OCI-LY7 (cell line): ENCODE measurements at places on chromosomes 4 and X. TPM values are rescaled to one million over a fixed set of nuclear protein-coding genes. Genes with fewer than 3 reads are reported as not detected.

Gene KIAA1210
- not detected in 2 replicates for total RNA-seq

Gene INPP4B
- total RNA-seq: not detected in 2 replicates

Gene PCYT1B
- total RNA-seq: not detected in 2 replicates

Gene SLC38A5
- 39.9 and 45.6 TPM in 2 replicates for total RNA-seq

Gene PHEX
- total RNA-seq: not detected in 2 replicates

DNA sequence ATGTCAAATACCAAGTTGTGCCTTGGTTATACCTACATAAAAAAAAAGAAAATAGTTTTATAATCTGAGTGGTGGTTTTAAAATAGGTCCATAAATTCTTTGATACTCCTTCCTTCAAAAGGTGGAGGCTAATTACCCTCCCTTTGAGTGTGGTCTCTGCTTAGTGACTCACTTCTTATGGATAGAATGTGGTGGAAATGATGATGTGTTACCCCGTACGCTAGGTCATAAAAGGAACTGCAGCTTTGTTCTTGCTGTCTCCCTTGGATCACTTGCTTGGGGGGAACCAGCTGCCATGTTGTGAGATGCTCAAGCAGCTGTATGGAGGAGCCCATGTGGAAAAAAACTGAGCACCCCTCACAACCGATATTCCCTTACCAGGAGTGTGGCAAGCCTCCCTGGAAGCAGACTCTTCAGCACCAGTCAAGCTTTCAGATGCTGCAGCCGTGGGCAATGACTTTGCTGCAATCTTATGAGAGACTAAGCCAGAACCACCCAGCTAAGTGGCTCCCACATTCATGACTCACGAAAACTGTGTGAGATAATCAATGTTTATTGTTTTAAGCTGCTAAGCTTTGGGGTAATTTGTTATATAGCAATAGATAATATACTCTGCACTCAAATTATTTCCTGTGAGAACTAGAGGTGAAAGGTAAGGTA, 195.0 kb upstream of the GATB start:
- DNase-seq: no peak

DNA sequence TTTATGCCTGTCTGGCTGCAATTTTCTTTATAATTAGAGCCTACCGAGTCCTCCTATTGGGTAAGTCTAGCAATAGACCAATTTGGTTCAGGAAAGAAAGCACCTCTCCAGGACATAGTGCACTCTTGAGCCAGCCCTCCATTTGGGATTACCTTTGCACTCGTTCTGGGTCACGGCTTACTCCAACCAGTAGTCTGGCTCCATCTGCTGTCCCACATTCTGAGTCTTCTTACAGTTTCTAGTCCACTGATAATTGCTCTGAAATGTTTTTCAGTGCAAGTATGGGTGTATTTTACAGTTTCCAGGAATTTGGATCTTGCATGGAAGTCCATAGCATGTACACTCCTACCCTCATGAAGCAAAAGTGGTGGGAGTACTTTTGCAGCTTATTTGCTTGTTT, 34.8 kb upstream of the USP51 start:
- DNase-seq: no peak

DNA sequence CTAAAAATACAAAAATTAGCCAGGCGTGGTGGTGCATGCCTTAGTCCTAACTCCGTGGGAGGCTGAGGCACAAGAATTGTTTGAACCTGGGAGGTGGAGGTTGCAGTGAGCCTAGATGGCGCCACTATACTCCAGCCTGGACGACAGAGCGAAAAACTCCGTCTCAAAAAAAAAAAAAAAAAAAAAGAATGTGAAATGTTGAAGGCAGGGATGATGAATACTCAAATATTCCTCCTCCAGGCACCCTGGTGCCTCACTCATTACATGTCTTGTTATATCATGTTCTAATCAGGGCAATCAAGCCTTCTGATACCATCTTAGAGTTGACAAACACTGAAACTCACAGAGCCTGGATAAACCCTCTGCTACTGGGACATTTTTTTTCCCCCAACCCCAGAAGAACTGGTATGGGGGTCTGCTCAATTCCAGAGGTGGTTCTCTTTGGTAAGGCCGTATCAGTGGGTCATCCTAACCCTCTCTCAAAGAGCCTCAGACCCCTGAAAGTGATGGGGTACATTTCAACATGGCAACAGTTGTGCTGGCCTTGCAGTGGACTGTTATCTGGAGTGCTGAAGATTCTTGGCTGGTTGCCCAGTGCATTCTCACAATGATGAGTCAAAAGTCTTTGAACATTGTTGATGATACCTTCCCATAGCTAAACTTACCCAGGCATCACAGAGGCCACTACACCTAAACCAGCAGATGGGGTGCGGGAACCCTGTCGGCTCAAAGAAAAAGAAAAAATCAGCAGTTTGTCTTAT, 2.4 kb upstream of the SH3KBP1 start:
- DNase-seq: no peak

DNA sequence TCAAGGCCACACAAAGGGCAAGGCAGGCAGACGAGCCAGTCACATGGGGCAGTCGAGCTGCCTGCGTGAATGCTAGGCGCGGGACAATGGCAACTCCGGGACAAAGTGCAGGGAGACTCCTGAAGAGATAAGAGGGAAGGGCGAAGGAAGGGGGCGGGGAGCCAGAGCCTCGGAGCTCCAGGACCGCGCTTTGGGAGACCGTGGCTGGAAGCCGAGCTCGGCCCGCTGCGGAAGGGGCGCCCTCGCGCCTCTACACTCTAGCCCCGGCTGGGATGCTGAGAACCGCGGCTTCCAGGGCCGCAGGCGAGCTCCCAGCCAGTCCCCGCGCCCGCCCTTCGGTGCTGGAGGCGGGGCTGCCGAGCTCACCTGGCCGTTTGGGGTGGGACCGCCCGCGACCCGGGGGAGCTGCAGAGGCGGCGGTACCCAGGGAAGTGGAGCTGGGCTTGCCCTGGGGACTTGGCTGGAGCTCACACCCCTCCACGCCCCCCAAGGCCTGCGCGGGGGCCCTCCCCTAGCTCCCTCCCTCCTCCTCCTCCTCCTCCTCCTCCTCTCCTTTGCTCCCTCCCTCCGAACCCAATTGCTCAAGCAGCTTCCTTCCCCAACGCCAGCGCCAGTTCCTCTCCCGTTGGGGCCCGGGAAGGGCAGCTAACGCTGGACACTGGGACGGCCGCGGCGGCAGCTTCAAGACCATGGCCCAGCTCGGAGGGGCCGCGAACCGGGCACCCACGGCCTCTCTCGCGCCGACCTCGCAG, at the start of gene SOWAHD:
SOWAHD (plus strand) TSS at position 610 of the 752 bp plus-strand sequence; CDS start at position 690, 80 bp downstream.
- DNase-seq: peak; percentile 39

DNA sequence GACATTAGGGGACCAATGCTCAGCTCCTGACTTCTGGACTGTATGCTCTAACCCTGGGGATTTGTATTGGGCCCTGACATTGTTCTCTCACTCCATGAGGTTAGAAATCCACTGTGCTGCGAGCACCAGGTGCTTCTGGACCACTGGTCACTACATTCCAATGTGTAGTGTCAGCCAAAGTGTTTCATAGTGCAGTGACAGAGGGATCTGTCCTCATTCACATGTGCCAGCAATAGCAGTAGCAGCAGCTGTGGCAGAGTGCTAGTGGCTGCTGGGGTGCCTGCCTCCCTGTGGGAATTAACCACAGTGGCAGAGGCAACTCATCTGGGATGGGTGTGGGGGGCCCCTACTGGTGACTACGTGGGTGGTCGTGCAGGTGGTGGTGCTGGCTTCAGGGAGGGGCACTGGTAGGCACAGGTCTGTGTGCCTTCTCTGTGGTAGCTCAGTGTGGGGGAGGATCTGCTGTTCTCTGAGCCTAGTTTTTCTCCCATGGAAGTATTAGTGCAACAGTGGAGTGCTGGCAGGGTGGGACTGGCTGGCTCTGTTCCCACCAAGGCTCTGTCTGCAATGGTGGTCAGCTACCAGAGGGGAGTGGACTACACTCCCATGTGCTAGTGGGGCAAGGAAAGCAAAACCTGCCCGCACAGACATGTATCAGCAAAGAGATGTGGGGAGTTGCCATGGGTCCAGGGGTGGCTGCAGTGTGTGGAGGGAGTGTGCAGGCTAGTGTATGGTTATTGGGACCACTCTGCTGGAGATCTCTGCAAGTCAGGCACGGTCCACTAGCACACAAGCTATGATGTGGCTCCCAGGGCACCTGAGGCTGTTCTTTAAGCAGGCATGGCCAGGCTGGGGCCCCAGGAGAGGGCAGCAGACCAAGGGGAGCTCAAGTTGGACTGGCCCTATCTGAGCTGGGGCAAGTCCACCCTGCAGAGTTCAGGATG, 78.5 kb downstream of the SCLT1 start:
- DNase-seq: no peak

- no peak for DNase-seq
These were observed 332.5 kb upstream of the ZFP42 start for GRCh38 chr4:187663076-187663475.

DNA sequence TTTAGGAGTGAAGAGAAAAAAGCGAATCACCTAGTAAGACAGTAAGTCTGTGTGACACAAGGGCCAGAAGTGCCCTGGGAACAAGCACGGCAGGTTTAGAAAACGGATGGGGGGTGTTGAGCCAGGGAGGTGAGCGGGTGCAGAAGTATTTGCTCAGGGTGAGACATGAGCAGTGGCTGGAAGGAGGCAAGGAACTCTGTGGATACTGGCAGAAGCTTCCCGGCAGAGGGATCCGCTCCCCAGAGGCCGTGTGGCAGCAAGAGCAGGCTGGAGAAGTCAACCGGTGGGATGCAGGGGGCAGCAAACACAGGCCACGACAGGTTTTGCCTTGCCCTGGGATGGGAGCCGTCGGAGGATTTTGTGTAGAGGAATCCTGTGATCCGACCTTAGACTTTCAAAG, 2.3 kb upstream of the UVSSA start:
- DNase-seq: no peak

GRCh38 chrX:153602601-153603000, 3.7 kb upstream of the CCNQ start:
- DNase-seq: no peak

DNA sequence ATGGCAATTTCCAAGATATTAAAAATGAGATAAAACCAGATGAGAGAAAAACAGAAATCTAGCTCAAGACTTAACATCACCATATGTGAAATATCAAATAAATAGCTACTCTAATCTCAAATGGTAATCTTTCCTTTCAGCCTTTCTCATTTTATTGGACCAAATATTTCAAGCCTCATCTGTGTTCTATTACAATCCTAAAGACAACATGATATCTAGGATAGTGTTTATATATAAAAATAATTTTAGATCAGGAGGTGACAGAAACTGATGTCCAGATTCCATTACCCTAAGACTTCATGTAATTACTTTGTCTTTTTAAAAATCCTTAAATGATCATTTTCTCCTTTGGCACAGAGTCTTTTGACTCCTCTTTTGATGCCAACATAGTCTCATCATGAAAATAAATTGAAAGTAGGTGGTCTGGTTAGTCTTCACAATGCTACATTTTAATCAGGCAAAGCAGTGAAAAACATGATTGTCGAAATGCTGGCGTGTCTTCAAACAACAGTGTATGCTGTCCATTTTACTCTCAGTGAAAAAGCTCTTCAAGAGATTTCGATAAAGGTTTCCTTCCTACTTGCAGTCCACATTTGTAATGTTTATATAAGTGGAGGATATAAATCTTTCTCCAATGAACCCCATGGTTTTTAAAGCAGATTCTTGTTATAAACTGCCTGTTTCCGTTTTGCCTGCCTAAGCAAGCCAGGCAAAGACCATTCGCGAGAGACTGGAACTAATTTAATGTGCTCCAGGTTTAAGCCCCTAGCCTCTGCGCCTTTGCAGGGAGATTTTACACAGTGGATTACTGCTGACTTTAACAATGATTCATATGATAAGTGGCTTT, 169.8 kb downstream of the SCFD2 start:
- DNase-seq: no peak

GRCh38 chrX:81866873-81867272, 665.0 kb downstream of the SH3BGRL start:
- DNase-seq: no peak

DNA sequence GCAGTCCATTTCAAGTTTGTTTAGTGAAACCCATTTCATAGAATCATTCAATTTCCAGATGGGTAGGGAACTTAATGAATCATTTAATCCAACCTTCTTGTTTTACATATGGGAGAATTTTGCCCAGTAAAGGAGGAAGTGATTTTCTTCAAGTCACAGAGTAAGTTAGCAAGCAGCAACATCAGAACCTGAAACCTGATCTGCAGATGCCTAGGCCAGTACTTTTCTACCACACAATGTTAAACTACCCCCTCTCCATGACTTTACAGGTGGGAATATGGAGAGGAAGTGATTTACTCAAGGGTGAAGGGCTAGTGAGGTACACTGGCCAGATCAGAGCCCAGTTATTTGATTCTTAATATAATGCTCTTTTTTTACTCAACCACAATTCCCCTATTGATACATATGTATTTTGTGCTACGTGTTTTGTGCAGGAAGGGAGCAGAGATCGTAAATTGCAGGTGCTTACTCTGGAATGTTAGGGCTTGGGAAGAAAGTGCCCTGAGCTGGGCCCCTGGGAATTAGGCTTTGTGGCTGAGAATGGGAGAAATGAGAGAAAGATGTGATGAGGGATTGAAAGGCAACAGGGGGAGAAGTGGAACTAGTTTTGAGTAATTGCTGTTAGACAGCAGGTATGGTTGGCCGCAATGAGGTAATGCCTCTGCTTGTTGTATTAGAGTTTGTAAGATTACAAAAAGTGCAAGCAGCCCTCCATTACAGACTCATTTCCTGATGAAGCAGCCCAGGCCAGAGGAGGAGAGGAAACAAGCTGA, 6.8 kb downstream of the LHFPL1 start:
- DNase-seq: no peak

DNA sequence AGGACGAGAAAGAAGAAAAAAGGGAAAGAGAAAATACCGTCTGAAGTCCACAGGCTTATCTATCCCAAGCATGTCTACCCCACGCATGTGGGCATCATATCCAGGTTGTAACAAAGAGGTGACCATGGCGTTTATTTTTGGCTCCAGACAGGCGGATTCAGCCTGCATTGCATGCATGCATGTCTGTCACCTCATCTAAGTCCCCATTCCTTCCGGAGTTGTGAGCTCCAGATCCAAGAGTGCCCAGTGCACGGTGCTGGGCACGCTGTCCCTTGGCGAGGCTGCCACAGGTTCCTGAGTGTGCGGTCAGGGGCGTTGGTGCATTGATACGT, 905 bp upstream of the GALNTL6 start:
- no peak for DNase-seq

GRCh38 chr4:86483773-86484172, 110.3 kb upstream of the PTPN13 start:
- DNase-seq: no peak

DNA sequence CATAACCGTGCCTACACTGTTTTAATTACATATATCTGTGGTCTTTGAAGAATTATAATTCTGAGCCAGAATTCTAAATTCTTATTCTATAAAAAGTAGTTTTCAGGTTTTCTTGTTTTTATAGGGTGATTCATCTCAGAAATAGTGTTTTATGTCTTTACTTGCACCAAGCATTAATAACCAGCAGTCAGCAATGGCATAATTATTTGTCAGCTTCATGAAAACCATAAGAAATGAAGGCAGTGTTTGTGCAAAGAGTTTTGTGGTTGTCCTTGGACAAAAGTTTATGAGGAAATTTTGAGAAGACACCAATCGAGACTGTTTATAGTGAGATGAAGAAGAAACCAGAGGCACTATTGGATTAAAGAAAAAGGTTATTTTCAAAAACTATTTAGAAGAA, 37.2 kb downstream of the EDNRA start:
- no peak for DNase-seq

GRCh38 chrX:39931529-39932282, 166.1 kb downstream of the BCOR start:
- DNase-seq: no peak
